Mucosa of gallbladder (tissue), 1 donor: ENCODE measurements at places on chromosomes 13 and 19.

- DNase-seq = peak; percentile 94
Observed at GRCh38 chr13:20773194-20774080, at the start of gene EEF1AKMT1. Gene EEF1AKMT1 (minus strand): TSS chr13:20773961. CDS start chr13:20757598, 16,363 bp downstream.

- no peak for DNase-seq
Observed at GRCh38 chr13:97873398-97873797, 80.1 kb upstream of the IPO5 start.

GRCh38 chr13:87052731-87053130 lies 618.4 kb upstream of the SLITRK5 start:
- DNase-seq = no peak

- no peak for DNase-seq
Observed at GRCh38 chr13:76798037-76798436, 88.2 kb downstream of the KCTD12 start.

- DNase-seq = no peak
Observed at GRCh38 chr13:53152057-53152421, 123.4 kb downstream of the OLFM4 start.

GRCh38 chr19:20669263-20669662 lies 7.9 kb upstream of the ZNF626 start:
- no peak for DNase-seq

DNA sequence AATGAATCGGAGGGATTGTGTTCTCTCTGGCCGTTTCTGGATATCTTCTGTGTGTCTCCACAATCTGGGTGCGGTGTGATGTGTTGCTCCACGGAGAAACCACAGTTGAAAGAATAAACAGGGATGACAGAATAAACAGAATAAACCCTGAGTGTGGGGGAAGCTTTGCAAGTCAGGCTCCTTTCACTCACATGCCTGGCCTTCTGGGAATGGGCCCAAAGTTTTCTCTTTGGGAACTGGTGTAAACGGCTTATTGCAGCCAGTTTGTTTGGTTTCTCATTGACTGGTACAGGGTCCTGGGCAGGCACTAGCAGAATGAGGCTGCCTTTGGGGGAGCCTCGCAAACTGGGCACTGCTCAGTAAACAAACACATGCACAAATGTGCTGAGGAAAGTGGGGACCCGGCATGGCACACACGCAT lies 324.7 kb downstream of the DLEU7 start:
- no peak for DNase-seq

DNA sequence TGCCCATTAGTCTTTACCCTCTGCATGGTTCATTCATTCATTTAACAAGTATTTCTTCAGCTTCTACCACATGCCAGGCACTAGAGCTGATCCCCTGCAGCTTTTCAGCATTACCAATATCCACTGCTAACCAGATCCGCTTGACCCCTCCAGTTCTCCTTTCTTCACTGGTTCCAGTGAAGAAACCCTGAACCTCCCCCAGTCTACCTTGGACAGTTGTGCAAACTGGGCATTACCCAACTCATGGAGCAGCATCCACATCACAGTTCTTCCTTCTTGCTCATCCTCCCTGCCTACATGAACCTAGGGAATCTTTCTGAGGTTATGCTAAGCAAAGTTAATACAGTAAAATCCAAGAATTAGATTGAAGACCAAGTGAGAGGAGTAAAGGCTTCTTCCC lies 78.7 kb upstream of the SERP2 start:
- DNase-seq = no peak

- no peak for DNase-seq
Observed at GRCh38 chr13:53020764-53021335, 7.8 kb upstream of the OLFM4 start.

DNA sequence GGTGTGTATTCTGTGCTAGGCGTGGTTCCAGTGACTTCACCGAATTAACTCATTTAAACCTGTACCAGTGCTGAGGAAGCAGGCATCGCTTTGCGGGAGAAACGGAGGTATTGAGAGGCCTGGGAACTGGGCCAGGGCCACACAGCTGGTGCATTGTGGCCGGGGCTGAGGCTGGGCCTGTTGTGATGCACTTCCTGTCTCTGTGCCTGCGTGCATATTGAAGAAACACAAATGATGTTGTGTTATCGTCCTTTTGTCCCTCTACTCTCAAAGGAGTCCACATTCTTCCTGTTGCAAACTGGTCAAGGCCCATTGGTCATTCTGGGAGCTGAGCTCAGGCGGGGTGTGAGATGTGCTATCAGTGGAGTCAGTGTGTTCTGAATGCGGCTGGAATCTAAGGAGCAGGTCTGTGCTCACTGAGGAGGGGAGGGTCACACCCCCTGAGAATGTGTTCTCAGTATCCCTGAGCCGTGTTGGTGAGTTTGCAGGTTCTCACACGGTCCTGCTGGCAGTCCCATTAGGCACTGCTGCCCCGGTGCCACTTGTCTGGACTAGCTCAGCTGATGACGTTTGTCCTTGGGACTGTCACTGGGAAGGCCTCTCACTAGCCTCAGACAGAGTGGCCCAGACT lies 62.1 kb downstream of the ARHGEF7 start:
- peak; percentile 53 for DNase-seq

DNA sequence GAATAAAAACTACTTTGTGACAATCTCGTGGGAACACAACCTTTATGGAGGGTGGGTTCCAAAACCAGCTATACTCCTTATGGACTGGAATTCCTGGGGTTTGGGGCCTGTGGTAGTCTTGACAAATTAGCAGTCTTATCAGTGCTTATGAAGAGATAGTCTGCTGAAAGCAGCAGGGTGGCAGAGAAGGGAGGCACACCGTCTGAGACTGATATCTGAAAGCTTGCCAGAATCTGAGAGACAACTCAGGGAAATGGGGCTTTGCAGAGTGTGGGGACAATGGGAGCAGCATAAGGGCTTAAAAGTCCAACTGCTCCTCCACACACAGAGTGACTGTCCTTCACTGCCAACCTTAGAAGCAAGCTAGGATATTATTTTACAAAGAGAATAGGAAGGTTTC lies 95.9 kb downstream of the UGGT2 start:
- DNase-seq = no peak

GRCh38 chr19:1767464-1767933 lies 14.2 kb downstream of the ONECUT3 start:
- DNase-seq = peak; percentile 38

- no peak for DNase-seq
Observed at GRCh38 chr19:33679696-33680095, 57.9 kb downstream of the CHST8 start.

DNA sequence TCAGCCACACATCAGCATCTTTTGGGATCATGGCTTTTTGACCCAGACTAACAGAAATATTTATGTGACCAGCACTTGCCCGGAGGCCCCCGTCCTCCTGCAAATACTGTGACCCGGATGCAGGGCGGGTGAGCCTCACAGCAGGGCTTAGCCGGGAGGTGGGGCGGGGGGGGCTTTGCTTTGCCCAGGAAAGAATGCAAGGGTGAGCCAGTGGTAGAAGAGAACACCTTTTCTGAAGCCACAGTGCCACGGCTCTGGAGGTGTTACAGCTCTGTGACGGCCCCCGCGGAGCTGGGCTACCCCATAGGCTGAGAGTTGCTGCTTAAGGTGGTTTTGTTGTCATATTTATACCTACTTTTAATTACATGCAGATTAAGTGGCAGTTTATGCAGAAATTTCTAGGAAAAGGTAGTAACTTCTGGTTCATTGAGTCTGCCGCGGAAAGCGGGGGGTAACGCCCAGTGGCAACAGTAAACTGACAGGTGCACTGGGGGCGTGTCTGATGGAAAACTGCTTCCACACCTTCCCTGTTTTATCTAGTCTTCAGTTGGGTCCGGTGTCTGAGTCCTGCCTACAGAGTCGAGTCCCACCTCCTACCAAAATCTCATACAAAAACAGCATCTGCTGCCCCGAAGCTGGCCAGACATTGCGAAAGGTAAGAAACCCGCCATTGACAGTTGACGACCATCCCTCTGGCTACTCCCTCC lies 187.9 kb downstream of the TEX29 start:
- no peak for DNase-seq

DNA sequence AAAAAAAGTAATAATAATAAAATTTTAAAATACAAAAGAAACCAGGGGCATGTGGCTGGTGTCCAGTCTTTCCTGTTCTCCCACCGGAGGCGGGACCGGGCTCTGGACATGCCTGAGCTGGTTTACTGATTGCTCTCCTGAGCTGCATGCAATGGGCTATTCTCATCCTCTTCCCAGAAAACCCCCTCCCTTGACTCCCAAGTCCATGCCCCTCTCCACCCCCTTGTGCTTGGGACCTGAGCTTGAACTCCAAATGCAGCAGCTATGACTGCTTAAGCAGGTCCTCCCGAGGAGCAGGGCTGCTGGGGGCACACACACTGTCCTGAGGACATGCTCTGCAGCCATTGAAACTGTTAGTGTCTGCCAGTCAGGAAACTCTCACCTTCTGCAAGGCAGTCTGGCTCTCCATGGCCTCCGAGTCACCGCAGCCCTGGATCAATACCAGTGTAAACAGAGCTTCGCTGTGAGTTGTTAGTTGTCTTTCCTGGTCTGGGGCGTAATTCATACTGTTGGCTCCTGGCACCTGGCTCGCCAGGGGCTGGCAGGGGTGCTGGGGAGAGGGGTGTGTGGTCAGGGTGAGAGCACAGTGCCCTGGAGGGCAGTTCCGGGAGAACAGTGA lies 41.6 kb upstream of the CHST8 start:
- DNase-seq = peak; percentile 77

DNA sequence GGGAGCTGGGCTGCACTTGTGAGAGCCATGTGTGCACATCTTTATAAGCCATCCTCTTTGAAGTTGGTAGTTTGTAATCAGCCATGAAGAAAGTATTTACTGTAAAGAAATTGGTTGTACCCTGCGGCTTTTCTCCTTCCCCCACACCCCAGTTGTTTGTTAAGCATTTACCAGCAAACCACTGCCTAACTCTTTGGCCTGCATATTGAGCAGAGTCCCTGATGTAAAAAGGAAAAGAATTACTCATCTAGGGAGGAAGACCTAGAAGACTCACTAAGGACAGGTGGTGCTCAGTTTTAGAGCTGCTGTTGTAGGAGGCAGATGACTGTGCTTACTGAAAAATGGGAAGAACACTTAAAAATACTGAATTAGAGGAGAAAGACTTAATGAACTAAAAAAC lies 245.3 kb downstream of the PCCA start:
- no peak for DNase-seq

DNA sequence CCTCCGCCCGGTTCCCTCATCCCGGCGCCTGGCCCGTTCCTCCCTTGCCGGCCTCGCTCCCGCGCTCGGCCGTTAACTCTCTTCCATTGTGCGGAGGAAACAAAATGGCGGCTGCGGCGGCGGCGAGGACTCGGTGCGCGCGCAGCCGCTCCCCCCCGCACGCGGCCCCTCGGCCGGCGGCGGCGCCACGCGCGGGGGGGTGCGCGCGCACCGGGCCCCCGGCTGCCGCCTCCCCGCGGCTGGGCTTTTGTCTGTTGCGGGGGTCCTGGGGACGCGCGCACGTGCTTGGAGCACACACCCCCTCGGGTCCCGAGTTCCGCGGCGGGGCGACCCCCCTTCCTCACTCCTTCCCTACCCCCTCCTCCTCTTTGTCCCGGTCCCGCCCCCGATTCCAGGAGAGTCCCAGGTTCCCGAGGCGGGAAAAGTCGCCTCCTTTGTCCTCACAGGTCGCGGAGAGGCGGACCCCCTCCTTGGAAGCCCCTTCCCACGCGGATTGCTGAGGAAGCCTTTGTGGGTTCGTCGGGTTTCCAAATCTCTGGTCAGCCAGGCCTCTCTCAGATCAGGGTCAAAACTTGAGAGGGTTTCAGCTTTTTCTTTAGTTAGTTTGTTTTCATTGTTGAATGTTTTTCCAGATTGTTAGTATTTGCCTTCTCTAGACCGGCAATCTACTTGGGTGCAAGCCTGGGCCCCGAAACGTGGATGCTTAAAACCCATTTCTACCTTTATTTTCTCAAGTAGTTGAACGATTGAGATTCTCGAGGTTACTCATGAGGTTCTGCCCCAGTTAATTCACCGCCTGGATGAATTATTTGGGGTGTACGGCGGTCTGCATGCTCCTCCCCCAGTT lies 687 bp downstream of the ILF3 start:
- peak; percentile 22 for DNase-seq

GRCh38 chr13:52931131-52931530 lies 82.7 kb upstream of the PCDH8 start:
- no peak for DNase-seq

DNA sequence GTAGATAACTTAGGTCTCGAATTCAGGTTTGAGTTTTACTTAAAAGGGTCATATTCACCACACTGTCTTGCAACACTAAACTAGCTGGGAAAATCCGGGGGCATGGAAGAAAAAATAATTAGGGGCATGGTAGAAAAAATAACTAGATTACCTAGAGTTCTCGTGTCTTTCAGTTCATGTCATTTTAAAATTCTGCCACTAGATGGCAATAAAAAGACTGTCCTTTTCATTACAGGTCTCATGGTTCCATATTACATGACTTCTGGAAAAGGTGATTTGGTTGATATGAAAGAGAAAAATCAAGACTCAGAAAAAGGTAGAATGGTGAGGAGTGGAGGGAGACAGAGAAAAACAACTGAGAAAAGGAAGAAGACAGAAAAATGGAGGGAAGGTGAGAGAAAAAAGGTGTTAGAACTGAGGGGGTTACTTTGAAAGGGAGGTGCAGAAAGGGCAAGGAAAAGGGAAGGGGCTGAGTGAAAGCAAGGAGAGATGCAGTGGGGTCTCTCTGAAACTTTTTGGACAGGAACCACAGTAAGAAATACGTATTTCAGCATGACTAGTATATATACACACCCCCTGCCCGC lies 299.0 kb downstream of the KLF12 start:
- DNase-seq = no peak
